WERI-Rb-1 (cell line): ENCODE measurements at places on chromosomes 12 and 14.

DNA sequence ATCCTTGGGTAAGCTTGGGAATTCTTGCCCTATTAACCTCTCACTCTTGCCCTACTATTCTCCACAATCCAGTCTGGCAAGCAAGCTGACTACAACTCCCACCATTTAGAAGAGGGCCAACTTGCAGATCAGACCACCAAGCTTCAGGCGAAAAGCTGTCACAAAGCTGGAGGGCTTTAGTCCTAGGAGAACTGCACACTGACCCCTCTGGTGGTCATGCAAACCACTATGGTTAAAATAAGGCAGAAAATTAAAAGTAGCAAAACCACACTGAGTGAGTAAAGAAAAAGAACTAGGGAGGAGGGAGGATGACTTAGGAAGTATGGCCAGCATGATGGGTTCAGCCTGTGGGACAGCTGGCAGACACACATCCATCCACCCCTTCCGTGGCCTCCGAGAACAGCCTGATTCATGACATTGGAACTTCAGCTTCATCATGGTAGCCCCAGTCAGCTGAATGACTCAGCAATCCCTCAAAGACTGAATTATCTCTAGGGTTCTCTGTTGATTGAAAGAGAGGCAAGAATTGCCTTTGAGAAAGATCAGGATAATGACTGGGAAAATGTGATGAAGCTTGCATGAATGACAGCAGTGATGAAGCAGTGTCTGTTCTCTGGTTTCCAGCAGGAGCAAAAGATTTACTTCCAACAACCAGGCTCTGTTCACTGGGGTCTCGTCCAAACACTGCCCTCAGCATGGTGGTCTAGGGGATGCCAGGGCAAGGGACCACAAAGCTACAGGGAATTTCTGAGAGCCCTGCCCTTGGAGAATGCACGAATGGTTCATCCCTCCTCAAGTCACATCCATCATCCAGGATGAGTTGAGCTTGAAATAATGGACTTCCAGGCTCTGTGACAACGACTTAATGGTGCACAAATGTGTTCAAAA, 24.4 kb downstream of the PITPNM2 start:
- DNase-seq: no peak

- peak; percentile 84 for DNase-seq
These were observed at the start of gene VSIG10 for GRCh38 chr12:118103601-118104382. Gene VSIG10, minus strand, starts transcription at chr12:118104011. Its CDS starts 340 bp downstream, at chr12:118103671.

- DNase-seq: no peak
These were observed 25.1 kb downstream of the CCNK start for GRCh38 chr14:99506276-99506675.

DNA sequence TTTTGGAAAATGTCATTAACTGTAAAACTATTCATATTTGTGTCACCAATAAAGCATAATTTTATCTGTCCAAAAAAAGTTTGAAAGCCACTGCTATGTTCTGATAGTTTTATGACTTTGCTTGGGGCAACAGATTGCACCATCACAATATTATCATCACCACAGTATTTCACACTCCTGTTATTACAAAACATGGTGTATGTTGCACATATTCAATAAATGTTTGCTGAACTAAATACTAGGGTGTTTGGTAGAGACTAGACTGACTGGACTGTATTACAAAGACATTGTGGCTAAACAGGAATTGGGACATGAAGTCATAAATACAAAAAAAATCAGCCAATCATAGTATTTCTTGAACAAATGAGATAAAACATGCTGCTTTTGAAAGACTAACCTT, 55.1 kb downstream of the PAWR start:
- DNase-seq: no peak
